ENCODE measurements at places on chromosomes 4 and X. TPM values are rescaled to one million over a fixed set of nuclear protein-coding genes. Genes with fewer than 3 reads are reported as not detected.

Gene LRIT3
- total RNA-seq = not detected

Gene CFI
- total RNA-seq = 1.3 TPM

Gene C4orf50
- total RNA-seq = not detected

Gene NDNF
- total RNA-seq = 0.59 TPM

Gene PPA2
- 76.9 TPM for total RNA-seq

Gene BANK1
- 0.15 TPM for total RNA-seq

Gene CENPVL2
- not detected for total RNA-seq

Gene CTAG1B
- not detected for total RNA-seq

Gene CYSLTR1
- total RNA-seq = not detected

Gene CT45A3
- total RNA-seq = not detected

Gene RAB40AL
- not detected for total RNA-seq

Gene CNKSR2
- 0.34 TPM for total RNA-seq

Gene CXCL11
- not detected for total RNA-seq

Gene ERCC6L
- 7.4 TPM for total RNA-seq

Gene IL1RAPL2
- total RNA-seq = 5.7 TPM

Gene IBSP
- total RNA-seq = not detected

Gene PGAM4
- total RNA-seq = not detected

Gene BEX1
- 6.2 TPM for total RNA-seq

Gene NR0B1
- not detected for total RNA-seq

Gene MAN2B2
- total RNA-seq = 23.0 TPM

Gene DIPK2B
- not detected for total RNA-seq

Gene NUP54
- total RNA-seq = 49.1 TPM

Gene FGB
- not detected for total RNA-seq

Gene BBS12
- 4.4 TPM for total RNA-seq

Gene ALAS2
- not detected for total RNA-seq

Gene FGF2
- 8.9 TPM for total RNA-seq

Gene SCD5
- total RNA-seq = 4.0 TPM

Gene FREM3
- total RNA-seq = not detected
